CD4-positive, alpha-beta T cell treated with Interleukin-4 for 4 hours (primary cell): ENCODE measurements at places on chromosomes 2 and 18.

GRCh38 chr2:33186937-33187336 is 240.2 kb downstream of the LTBP1 start:
- DNase-seq, result no peak

DNA sequence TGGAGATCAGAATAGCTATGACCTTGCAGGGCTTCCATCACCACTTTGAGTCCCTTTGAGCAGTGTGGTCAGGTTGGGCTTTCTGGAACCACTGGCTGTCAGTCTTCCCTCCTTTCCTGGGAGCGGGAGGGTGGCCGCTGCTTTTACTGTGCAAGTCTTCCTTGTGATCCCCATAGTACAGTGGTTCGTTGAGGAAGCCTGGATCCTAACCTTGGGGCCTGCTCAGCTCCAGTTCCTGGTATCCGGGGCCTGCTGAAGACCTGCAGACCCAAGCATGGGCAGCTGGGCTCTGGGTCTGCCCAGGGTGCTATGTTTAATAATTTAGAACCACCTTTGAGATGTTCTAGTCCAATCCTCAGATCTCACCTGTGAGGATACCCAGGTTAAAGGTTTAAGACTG is 104.2 kb downstream of the CLIP4 start:
- DNase-seq, result no peak

GRCh38 chr18:79385326-79385707 is 10.4 kb upstream of the NFATC1 start:
- no peak for DNase-seq

- no peak for DNase-seq
These were observed 158.4 kb upstream of the CDH7 start for GRCh38 chr18:65592435-65592834.

DNA sequence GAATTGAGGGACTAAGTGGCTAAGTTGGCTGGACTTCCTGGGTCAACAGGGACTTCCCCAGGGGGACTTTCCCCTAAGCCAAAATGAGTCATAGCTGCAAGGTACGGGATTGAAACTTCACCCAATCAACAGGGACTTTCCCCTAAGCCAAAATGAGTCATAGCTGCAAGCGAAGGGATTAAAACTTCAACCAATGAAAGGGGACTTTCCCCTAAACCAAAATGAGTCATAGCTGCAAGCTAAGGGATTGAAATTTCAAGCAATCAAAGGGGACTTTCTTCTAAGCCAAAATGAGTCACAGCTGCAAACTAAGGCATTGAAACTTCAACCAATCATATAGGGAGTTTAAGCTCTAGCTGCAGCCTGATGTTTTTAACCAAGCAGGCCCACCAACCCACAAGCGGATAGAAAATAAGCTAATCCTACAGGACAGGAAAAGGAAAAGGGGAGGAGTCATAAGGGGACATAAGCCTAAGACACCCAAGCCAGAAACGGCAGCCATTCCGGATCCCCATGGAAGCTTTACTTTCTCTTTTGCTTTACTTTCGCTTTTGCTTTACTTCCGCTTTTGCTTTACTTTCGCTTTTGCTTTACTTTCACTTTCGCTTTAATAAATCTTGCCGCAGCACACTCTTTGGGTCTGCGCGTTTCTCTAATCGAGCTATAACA is 1375.4 kb upstream of the CELF4 start:
- DNase-seq, result peak; percentile 94

GRCh38 chr18:50424877-50425690 is 50.2 kb downstream of the SKA1 start:
- no peak for DNase-seq

DNA sequence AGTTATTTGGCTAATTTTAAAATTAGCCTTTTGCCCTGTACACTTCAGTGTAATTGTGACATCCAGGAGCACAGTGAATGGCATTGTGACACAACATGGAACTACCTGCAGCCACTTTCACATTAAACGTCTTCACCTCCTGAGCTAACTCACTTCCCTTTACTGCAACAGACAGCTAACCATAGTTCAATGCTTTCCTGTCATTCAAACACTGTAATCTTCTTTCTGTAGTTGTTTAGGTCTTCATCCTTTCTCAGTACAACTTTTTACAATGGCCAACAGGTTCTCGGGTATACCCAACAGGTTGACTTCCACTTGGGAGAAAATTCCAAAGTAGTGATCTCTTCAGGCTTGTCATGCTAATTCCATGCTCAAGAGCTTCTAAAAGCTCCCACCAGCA is 8.6 kb upstream of the AGPS start:
- DNase-seq, result no peak

GRCh38 chr2:159903443-159904126 is 105.6 kb upstream of the CD302 start:
- peak; percentile 74 for DNase-seq

- no peak for DNase-seq
These were observed 466.0 kb upstream of the TNP1 start for GRCh38 chr2:217325816-217326215.

DNA sequence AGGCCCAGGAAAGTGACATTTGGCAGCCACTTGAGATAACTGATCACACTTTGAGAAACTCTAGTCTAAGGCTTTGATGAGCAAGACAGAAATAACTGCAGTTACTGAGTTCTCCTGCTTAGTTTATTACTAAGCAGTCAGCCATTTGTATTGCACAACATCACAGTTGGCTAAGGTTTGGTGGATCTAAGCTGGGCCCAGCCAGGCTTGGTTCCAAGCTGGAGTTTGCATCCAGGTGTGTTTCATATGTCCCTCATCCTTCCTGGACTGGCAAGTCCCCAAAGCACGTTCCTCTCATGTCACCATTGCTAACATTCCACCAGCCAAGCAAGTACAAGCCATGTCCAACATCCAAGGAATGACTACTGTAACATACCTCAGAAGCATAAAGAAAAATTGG is 71.3 kb upstream of the ZNF532 start:
- no peak for DNase-seq

GRCh38 chr2:143402451-143402850 is 273.2 kb downstream of the ARHGAP15 start:
- no peak for DNase-seq

GRCh38 chr2:58304843-58305242 is 63.7 kb upstream of the FANCL start:
- no peak for DNase-seq

- no peak for DNase-seq
These were observed 662.9 kb downstream of the IRS1 start for GRCh38 chr2:226136739-226137138.

DNA sequence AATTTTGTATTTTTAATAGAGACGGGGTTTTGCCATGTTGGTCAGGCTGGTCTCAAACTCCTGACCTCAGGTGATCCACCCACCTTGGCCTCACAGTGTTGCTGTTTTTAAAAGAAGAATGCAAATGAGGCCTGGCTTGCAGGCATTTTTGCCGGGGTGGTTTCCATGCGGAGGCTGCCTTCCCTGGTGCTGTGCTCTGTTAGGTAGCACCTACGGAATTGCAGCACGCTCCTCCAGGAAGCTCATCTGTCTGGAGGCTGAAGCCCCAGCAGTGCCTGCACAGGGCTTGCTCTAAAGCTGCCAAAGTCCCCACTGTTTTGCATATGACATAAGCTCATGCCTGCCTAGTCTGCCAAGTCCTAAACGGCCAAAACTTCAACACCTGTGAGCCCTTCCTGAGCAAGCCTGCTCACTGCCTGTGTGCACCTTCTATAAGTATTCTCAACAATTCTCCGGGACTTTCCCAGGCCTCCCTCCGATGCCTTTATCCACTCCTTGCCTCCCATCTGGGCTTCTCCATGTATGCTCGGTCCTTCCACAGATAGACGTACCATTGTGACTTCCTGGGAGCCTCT is 551.3 kb upstream of the RAB6C start:
- DNase-seq, result no peak

DNA sequence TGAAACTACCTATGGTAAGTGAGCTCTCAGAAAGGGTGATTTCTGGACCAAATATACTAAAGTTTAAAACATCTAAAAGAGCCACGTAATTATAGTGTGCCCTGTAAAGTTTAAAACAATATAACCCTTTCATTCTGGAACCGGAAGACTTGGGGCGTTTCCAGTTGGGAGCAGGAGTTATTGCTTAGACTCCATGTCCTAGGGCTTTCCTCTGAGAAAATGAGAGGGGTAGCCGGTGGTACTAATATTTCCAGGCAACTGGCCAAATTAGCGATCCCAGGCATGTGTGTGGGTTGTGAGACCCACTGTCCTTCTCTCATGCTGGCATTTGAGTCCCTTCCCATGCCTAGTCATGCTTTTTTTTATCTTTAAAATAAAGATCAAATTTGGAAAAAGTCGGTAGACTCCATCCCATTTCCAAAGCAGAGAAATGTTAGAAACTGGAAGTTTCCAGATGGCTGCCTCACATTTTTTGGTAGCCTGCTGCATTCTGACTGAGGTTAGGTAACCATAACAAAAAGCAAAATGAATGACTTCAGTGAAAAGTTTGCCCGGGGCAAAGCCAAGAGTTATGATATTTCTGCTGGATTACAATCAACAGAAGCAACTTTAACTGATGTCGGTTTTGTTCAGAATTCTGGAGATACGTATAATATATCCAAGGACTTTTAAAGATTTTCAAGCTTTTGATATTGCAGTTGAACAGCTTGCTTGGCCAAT is 227.4 kb downstream of the SS18 start:
- DNase-seq, result no peak

DNA sequence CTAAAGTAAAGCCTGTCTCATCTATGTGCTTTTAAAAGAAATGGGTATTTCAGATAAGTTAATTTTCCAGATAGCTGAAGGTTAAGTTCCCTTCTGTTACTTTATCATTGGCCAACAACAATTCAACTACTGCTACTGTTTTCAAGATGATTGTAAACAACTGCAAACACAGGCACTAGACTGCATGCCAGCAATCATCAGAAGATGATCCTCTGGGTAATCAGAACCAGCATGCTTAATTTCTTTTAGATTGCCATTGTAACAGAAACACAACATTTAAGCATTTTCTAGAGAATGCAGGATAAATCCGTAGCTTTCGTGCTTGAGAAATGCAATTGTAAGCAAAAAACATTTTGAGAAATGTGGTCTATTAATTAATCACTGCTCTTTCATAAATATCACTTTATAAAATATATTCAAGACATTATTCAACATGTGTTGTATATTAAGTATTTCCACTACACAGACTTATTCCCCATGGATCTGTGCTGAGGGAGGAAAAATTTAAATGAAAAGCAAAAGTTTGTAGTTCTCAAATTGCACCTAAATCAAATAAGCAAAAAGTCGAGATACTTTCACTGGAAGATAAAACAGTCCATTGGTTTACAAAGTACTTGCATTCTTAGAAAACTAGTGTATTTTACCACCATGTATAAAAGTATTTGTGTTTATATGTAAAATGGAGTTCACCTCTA is 133.7 kb downstream of the ATL2 start:
- DNase-seq, result no peak

GRCh38 chr2:51025906-51026555 is 5.9 kb downstream of the NRXN1 start:
- no peak for DNase-seq

- DNase-seq, result no peak
These were observed 86.6 kb downstream of the EPHA4 start for GRCh38 chr2:221485503-221485870.

- DNase-seq, result no peak
These were observed 64.8 kb downstream of the DIPK1C start for GRCh38 chr18:74392323-74392722.

GRCh38 chr2:141316606-141317005 is 814.2 kb downstream of the LRP1B start:
- no peak for DNase-seq

GRCh38 chr2:202479610-202480009 is 103.5 kb downstream of the BMPR2 start:
- DNase-seq, result no peak

DNA sequence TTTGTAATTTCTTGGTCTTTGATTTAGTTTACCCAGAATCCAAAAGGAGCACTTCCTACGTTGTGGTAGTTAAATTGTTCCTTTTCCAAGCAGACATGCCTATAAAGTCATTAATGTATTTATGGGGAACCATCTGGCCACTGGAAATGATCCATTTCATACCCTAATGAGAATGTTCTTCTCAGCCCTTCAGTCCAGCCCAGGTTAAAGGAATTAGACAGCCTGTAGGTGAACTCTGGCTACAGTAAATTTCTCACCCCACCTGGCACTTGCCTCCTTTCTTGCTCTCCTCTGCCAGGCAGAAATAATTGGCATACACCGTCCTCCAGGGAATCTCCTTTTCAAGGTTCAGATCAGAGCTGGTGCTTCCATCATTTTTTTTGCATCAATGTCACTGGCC is 121.1 kb downstream of the SETBP1 start:
- no peak for DNase-seq

GRCh38 chr18:46809145-46809544 is 52.3 kb upstream of the ST8SIA5 start:
- DNase-seq, result no peak

DNA sequence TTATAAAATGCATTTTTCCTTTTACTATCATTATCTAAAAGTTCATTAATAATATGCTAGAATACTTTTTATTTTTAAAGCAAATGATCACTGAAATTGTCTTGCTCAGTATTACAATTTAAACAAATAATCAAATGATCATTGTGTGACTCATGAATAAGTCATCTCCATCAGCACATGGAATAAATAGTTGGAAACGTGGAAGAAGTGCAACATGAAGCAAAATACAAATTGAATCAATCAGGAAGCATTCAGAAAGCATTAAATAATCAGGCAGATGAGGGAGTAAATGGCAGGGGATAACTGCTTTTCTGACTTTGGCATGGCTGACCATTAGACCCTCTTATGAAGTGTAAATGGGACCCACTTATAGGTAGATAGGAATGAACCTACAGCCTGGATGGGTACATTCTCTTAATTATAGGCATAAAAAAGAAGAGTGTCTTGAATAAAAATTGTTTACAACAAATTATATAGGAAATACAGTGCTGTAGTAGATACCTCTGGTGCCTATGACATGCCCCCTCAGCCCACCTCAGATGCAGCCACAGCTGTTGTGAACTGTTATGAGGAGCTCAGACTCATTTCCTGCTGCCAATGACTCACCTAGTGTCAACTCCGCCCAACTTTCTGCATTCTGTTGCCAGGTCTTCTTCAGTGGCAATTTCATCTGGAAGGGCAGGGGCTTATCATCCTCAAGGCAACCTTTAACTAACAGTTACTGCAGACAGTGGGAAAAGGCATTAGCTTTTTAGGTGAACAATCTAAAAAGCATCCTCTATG is 936.0 kb downstream of the TRIB2 start:
- DNase-seq, result no peak

DNA sequence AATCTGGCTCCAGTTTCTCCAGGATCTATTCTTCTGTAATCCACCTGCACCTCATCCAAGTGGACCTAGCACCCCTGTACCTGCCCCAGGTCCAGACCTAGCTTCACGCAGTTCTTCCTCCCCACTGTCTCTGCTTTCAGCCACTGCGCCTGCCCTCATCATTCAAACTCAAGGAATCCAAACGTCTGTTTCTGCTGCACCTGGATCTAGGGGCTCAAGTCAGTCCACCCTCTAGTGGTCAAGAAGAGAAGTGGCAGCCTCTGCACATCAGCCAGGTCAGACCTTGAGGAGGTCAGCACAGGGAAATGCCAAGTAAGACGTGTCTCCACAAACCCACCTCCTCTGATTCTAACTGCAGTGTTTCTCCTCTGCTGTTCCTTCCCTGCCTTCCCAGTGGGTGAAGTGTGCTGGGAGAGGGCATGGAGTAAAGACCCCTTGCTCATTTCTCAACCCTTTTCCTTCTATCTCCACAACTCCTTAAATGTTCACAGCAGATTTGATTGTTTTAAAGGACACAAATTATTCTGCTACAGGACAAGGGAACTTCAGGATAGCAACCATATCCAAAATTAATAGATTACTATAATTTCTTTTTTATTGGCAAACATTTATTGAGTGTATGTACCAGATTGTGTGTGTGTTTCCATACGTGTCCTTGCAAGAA is 8.6 kb upstream of the RNF152 start:
- DNase-seq, result peak; percentile 48
